ENCODE measurements at places on chromosomes 7 and 10.

DNA sequence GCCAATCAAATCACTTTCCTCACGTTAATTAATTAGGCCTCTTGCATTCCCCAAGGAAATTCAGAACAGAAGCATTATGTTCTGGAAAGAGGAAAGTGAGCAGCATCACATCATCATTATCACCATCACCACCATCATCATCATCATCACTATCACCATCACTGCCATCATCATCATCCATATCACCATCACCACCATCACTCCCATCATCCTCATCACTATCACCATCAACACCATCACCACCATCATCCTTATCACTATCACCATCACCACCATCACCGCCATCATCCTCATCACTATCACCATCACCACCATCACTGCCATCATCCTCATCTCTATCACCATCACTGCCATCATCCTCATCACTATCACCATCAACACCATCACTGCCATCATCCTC is 31.4 kb upstream of the PLXNA4 start:
- DNase-seq = no peak

DNA sequence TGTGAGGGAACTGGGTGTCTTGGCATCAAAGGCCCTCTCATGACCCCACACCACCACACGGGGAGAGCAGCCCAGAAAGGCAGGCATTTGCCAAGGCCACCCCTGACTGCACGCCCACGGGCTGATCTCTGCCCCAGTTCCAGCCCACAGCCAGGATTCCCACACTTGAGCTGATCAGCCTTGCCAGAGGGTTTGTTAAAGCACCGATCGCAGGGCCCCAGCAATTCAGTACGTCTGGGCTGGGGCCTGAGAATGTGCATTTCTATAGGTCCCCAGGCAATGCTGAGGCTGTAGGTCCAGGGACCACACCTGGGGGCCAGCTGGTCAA is 103.9 kb downstream of the TNS3 start:
- DNase-seq = no peak

- no peak for DNase-seq
These were observed 4.5 kb upstream of the TRIM24 start for GRCh38 chr7:138455609-138456008.

DNA sequence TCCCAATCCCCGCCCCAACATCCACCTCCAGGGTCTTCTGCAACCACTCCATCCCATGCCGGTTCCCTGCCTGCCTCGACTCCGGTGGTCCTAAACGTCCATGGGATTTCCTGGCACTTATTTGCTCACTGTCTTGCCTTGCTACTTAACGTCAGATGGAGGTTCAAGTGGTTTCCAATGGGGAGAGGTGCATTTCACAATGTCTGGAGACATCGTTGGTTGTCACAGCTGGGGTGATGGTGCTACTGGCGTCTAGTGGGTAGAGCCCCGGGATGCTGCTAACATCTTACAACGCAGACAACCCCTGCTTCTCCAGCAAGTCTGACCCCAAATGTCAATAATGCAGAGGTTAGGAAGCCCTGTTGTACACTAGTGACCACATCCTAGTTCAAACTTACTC is 82.9 kb upstream of the ANLN start:
- DNase-seq = no peak

- peak; percentile 34 for DNase-seq
These were observed 11.3 kb downstream of the DUSP5 start for GRCh38 chr10:110508806-110509544.

GRCh38 chr7:2698581-2699288 is 10.7 kb downstream of the AMZ1 start:
- DNase-seq = no peak

DNA sequence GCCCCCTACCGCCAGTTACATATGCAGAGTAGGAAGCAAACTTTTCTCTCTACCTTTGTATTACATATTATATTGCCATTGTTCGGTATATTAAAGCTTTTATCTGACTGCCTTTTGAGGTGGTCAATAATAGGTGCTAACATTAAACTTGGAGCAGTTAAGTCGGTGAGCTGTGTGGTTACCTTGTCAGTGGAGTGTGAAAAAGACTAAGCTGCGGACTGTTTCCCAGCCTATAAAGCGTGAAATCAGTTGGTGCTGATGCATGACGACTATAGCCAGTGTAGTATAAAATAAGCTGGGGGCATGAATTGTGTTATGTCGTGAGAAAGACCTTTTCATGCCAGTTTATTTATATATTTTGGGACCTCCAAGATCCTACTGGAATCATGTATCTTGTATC is 33.7 kb downstream of the R3HCC1L start:
- no peak for DNase-seq

Measured in NCI-H1417 treated with DMSO at 0.1 percent for 48 hours (cell line).